ENCODE measurements at places on chromosomes 5 and 9. TPM values are rescaled to one million over a fixed set of nuclear protein-coding genes. Genes with fewer than 3 reads are reported as not detected.

The FAM120AOS gene
- 51.4 TPM for total RNA-seq

The ARL14EPL gene
- not detected for total RNA-seq

The PRDM9 gene
- not detected for total RNA-seq

The SLCO6A1 gene
- not detected for total RNA-seq

The IFNA2 gene
- not detected for total RNA-seq

The CBY3 gene
- not detected for total RNA-seq

The ST6GALNAC6 gene
- total RNA-seq = 24.2 TPM

The OR13D1 gene
- not detected for total RNA-seq

The C1QTNF2 gene
- total RNA-seq = 0.07 TPM

The MEIKIN gene
- total RNA-seq = not detected

The CCL27 gene
- not detected for total RNA-seq

The LPCAT1 gene
- total RNA-seq = 167 TPM

The ORM2 gene
- total RNA-seq = not detected

The CTSL gene
- total RNA-seq = 931 TPM

The PCDHB7 gene
- not detected for total RNA-seq

The TEX48 gene
- total RNA-seq = not detected

The IL4 gene
- total RNA-seq = not detected

The CCL21 gene
- total RNA-seq = not detected

The MFAP3 gene
- total RNA-seq = 29.7 TPM

The RNF183 gene
- not detected for total RNA-seq

The DTWD2 gene
- total RNA-seq = 1.7 TPM

The QRFP gene
- not detected for total RNA-seq

The C9orf50 gene
- not detected for total RNA-seq

The PDE8B gene
- total RNA-seq = 1.3 TPM

The PKD2L2 gene
- total RNA-seq = not detected

The BTF3 gene
- total RNA-seq = 1,149 TPM

The SMIM33 gene
- not detected for total RNA-seq

The EGFLAM gene
- 0.18 TPM for total RNA-seq

The PDE6A gene
- total RNA-seq = 0.15 TPM

Data from A549 treated with DMSO at 1 μM for 4 hours (cell line).